Stimulated activated CD8-positive, alpha-beta memory T cell treated with anti-CD3 and anti-CD28 coated beads, Interleukin-15, amount 100 ng/mL, for 48 hours (primary cell): ENCODE measurements at places on chromosomes 7 and 10.
A peak's percentile ranks its signal among the peaks of the same experiment; 100 is the strongest.

GRCh38 chr10:124596116-124596785 lies 134.6 kb downstream of the LHPP start:
- DNase-seq, result no peak

DNA sequence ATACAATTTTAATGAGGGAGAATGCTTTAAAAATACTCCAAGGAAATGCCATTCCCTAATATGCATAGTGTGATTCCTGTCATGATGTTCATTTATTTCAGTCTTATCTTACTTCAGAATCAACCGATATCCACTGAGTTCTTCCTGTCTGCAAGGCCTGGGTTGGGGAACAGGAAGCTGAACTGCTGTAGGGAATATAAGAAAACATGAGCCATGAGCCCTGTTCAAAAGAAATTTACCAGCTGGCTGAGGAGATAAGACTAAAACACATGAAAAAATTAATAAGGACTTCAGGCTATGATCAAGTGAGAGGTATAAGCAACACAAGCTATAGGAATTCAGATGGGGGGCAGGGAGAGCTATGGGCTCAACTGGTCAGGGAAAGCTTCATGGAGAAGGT lies 184.7 kb downstream of the PLPP4 start:
- DNase-seq, result no peak

DNA sequence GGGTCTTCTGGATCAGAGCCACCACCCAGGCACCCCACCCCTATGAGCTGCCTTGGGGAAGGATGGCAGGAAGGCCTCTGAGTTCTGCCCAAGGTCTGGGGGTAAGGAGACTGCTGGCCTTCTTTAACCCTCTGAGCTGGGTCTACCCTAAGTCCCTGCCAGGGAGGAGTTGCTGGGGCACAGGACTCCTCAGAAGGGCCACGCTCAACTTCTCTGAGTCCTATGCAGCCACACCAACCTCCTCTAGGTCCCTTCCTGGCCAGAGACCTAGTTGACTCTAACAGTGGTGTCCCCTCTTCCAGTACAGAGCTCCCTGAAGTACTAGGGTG lies 2.6 kb upstream of the NEURL1 start:
- DNase-seq, result no peak

- DNase-seq, result no peak
These were observed 14.5 kb downstream of the KLHL7 start for GRCh38 chr7:23120106-23120505.

GRCh38 chr10:82477776-82478175 lies 602.8 kb downstream of the NRG3 start:
- no peak for DNase-seq

- DNase-seq, result no peak
These were observed 97.9 kb downstream of the PTEN start for GRCh38 chr10:87961314-87961713.

DNA sequence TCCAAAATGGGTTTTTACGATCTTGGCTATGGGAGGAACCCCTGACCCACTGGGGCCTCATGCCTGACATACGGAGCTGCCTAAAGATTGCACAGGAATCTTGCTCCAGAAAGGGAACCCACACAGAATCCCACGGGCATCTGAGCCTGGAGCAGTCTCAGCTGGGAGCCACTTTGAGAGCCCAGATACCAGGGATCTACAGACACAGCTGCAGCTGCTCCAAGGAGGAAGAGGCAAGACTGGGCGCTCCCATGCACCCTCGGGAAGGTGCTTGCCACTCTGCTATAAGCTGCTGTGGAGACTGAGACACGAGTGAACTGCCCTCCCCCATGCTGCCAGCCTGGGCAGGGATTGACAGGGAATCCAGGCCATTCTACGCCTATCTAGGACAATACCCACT lies 202.5 kb downstream of the REEP3 start:
- DNase-seq, result no peak

- no peak for DNase-seq
These were observed 14.8 kb downstream of the CHAT start for GRCh38 chr10:49628599-49628998.

- no peak for DNase-seq
These were observed 203.5 kb upstream of the ZNF32 start for GRCh38 chr10:43852149-43852548.

- DNase-seq, result no peak
These were observed 56.4 kb upstream of the FAM20C start for GRCh38 chr7:135731-136645.

DNA sequence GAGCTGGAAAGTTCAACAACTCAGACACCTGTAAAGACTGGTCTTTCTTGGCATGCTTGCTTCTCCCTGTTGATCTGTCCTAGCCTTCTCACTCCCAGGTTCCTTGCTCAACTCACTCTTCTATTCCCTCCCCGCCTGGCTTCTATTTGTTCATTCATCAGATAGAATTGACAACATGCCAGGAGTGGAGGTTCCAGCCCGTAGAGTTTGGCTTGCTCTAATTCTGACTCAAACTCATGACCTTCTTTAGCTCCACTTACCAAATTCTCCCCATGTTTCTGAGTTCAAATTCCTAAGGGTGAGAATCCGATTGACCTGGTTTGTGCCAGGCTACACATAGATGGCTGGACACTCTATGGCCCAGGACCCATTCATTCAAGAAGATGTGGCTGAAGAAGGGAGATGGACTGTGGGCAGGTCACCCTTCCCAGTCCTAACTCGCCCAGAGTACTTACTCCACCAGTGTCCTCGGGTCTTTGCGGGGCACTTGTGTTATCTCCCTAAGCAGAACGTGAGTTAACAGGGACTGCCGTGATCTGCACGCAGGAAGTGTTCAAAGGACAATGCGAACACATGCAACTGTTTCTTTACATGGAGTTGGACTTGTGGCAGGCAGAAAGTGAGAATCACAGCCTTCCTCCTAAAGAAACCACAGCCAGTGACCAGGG lies 4.0 kb upstream of the TMEM236 start:
- DNase-seq, result no peak

- DNase-seq, result no peak
These were observed 169.3 kb downstream of the LCOR start for GRCh38 chr10:97001183-97001991.

DNA sequence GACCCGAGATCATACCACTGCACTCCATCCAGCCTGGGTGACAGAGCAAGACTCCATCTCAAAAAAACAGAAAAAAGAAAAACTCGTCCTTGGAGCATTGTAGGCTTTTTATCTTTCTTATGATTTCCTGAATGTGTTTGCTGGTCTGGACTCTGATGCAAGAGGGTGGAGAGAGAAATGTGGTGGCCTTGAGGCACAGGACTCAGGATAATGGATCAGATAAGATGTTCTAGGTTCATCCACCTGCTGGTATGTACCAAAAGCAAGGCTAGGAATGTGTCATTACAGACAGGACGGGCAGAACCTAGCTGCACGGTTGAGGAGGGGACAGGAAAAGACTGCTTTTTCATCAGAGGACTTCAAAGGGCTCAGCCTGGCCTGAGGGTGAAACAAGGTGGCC lies 33.5 kb downstream of the GCC1 start:
- no peak for DNase-seq

- DNase-seq, result no peak
These were observed 116.8 kb upstream of the SH2B2 start for GRCh38 chr7:102169651-102170392.

GRCh38 chr10:53166325-53166724 lies 393.7 kb upstream of the MBL2 start:
- no peak for DNase-seq

DNA sequence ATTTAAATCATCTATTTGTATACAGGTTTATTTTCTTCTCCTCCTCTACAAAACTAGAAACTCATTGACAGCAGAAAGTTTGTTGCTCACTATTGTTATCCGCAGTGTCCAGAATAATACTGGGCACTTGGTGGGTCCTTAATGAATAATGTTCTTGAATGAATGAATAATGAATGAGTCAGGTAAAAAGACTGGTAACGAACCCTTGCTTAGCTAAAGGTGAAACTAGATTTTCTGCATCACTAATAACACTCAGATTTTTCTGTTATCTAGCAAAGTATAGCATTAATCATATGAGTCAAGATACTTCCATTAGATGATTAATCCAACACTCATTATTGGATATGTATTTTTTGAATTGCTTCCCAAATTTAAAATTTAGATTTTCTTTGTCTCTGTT lies 953.2 kb downstream of the SORCS3 start:
- no peak for DNase-seq

GRCh38 chr10:31340343-31340742 lies 21.3 kb downstream of the ZEB1 start:
- no peak for DNase-seq

- no peak for DNase-seq
These were observed 252.6 kb downstream of the DOCK4 start for GRCh38 chr7:111953611-111954010.

DNA sequence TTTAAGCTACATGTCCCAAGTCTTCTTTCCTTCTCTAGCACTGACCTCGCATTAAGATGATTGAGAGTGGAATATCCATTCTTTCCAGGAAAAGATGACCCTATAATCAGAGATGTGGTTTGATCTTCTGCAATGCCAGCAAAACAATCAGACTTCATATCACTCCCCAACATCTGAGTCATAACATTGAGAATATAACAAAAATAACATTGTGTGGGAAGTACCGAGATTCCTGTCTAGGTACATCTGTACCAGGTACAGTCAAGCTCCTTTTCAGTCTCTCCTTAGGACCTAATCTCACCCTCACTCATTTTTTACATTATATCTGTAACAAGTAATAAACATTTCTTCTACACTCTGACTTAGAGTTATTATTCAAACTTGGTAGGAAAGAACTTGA lies 201.6 kb downstream of the LRRTM3 start:
- DNase-seq, result no peak

DNA sequence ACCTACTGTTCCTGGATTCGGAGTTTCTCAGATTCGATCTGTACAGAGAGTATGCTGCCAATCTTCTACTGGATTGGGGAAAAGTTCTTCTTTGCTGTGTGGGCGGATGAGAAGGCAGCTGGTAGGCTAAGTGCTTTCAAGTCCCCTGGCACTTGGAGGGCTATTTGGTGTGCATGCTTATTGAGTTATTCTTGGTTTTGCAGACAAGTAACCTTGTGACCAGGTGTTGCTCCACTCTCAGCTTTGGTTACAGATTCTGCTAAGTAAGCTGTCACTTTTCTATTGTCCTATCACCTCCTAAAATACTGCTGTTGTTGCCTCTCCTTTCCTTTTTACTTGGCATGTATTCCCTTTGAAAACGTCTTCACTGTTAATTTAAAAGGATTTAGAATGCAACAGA lies 1375.1 kb upstream of the LRRTM3 start:
- no peak for DNase-seq

DNA sequence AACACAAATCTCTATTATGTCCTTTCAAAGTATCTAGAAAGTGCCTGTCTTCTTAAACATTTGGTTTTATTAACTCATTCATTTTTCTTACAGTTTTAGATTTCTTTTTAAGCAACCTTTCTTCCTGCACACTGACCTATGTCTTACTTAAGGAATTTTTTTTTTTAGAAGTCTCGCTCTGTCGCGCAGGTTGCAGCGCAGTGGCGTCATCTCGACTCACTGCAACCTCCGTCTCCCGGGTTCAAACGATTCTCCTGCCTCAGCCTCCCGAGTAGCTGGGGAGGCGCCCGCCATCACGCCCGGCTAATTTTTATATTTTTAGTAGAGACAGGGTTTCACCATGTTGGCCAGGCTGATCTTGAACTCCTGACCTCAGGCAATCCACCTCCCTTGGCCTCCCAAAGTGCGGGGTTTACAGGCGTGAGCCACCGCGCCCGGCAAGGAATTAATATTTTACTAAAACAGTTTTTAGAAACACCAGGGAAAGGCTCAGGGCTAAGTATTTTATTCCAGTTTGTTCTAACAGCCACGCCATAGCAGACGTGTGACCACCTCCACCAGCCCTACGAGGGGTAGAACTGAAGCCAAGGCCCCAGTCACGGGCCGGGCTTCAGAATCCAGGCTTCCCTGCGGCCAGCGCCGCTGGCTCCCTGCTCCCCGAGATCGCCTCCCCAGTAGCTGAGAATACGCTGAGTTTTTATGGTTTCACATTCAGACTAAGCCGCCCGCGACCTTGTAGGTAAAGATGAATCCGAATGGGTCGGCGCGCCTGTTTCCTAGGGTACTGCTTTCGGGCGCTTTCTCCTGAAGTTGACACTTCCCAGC lies 941 bp upstream of the LUC7L2 start:
- DNase-seq, result peak; percentile 29

DNA sequence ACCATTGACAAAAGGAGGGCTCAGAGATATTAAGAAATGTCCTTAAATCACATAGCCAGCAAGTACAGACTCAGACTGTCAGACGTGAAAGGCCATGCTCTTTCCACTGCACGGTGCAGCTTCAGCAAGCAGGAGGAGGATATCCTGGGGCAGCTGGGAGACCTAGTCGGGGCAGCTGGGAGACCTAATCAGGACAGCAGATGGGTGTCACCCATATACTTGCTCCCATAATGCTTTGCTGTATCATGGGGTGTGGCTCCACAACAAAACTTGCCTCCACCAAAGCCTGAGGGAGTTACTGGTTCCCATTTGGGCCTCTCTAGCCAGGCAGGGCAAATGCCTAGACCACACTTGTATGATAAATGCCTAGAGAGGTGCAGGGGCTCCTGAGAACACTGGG lies 55.4 kb downstream of the GRID1 start:
- no peak for DNase-seq

GRCh38 chr7:11819271-11819670 lies 12.7 kb downstream of the THSD7A start:
- DNase-seq, result no peak

- no peak for DNase-seq
These were observed 2.1 kb downstream of the NFE2L3 start for GRCh38 chr7:26153823-26154783.
